ENCODE measurements at places on chromosomes 5 and 9.

DNA sequence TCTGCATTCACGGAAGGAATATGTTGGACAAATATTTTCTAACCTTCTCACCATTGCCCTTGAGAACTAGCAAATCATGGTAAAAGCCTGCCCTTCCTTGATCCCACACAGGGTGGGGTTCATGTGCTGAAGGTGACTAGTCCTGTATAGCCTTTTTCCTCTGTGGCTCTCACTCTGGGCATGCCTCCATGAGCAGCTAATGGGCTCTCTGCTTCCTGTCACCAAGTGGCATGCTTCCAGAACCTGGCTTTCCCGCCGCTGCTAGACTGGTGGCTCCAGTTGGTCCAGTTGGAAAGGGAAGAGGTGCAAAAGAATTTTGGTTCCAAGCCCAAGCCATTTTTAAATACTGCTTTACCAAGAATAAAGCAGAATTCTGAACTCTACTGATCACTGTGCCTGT lies 35.5 kb downstream of the FBXO10 start:
- DNase-seq = no peak

DNA sequence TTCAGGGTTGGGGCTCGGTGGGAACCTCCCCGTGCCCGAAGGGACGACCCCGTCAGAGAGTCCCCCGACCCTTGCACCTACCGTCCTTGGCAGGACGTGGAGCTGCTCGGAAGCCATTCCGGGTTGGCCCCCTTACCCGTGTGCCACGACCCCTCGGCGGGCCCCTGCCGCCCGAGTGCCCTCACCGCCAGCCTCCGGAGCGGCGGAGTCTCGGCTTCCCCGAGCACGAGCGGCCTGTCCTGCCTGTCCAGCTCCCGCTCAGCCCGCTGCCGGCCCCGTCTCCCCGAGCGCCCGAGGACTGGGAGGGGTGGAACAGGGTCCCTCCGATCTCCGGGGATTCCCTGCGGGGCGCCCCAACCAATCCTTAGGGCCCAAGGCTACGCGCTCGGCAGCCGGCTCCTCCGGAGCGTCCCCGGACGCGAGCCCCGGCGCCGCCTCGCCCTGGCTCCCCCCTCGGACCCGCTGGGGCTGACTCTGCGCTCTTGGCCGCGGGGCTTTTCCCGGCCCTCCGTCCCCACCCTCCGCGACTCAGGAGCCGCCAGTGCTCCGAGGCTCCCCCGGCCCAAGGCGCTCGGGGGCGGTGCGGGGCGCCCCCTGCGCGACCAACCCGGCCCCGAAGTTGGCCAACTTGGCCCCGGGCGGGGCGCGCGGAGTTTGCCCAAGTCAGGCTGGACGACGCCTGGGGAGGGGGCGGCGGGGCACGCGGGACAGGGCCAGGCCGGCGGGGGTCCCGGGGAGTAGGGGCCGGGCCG lies 654 bp downstream of the ADAMTS2 start:
- no peak for DNase-seq

- no peak for DNase-seq
These were observed 22.0 kb upstream of the LVRN start for GRCh38 chr5:115940080-115940810.

GRCh38 chr5:134964359-134965270 lies 3.1 kb upstream of the CATSPER3 start:
- no peak for DNase-seq

GRCh38 chr9:108057421-108058134 lies 568.0 kb upstream of the KLF4 start:
- no peak for DNase-seq

- DNase-seq = no peak
These were observed 414.3 kb upstream of the PAPPA start for GRCh38 chr9:115739096-115739875.

- DNase-seq = peak; percentile 5
These were observed 82.0 kb upstream of the ORM1 start for GRCh38 chr9:114240647-114241558.

DNA sequence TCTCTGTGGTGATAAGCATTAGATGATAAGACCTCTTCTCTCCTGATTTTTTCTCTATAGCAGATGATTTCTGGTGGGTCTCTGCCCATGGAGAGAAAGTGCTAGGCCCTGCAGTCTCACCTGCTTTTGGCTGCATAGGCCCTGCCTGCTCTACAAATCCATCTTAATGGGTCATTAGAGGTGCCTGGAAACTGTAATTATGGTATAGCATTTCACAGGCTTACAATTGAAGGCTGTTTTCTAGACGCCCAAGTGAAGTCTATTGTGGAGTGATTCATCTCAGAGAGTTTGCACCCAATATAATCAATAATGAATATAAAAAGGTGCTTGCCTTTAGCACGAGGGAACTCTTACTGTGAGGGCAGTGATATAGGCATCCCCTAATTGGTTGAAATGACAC lies 33.8 kb downstream of the NEUROG1 start:
- DNase-seq = no peak

DNA sequence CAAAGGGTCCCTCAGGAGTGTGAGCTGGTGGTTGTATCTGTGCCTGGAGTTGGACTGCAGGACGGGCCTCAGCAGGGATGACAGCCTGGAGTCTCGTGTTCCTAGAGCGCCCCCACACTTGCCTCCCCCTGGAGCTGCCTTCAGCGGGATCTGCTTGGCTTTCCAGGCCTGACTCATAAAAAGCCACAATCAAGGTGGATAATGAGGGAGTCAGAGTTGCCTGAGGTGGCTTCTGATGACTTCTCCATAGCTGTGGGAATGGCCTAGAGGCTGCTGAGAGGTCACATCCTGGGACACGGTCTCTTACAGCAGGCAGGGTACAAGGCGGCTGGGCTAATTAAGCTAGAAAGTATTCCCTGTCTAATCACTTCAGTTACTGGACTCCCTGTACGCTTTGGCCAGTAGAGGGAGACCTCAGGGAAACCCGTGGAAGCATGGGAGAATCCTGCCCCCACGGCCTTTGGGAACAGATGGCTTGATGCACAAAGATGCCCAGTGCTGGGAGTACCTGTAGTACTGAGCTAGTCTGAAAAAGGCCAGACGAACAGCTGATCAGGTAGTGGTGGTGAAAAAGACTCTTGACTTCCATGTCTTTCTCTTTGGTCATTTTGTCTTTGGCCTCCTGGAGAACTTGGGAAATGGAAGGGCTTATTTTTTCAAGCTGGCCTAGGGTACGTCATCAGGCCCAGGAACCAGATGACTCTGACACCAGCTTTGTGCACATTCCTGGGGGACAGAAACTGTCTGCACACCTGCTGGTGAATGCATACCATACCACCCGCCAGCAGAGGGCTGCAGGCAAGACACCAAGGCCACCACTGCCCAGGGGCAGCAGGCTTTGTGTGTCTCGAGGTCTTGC lies 16.1 kb upstream of the FRRS1L start:
- peak; percentile 59 for DNase-seq

DNA sequence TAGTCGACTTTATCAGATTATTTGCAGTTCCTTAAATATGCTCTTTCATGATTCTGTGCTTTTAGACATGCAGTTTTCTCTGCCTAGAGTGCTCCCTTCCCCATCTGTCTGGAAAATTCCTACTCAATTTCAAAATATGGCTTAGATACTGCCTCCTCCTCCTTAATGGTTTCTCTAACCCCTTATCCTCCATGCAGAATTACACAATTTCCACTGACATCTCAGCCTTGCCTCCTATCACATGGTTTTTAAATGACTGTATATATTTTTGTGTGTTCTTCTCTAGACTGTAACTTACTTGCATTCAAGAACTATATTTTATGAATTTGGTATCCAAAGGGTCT lies 85.2 kb downstream of the SLC44A1 start:
- DNase-seq = no peak

DNA sequence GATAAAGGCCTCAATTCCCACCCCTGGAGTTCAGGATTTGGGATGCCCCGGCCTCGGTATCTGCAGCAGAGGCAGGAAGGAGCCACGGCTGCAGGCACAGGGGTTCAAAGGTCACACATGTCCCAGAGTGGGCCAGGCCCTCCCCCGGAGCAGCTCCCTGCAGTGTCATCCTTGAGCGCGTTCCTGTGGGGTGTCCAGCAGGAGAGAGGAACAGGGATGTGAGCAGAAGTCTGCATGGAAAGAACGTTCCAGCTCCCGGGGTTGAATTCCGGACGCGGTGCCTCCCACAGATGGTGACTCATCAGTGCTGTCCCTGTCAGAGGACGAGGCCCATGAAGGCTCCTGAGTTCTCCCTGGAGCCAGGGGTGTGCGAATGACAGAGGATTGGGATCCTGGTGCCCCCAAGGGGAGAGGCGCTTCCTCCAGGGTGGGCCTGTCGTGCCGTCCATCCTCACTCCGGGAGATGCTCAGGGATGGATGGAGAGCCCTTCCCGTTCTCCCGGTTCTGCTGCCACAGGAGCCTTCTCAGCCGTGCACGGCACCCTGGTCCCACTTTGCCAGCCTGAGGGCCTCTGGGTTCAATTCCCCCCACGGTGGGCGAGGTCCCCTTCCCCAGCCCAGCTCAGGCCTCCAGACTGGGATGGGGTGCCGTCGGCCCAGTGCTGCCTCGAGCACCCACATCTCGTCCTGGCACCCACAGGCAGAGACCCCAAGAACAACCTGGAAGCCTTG lies 3.1 kb downstream of the LCN1 start:
- no peak for DNase-seq

- DNase-seq = no peak
These were observed 5.0 kb upstream of the QRFP start for GRCh38 chr9:130901498-130902203.

GRCh38 chr5:113050721-113051382 lies 74.3 kb downstream of the DCP2 start:
- DNase-seq = no peak

GRCh38 chr9:33230756-33231622 lies 9.0 kb upstream of the SPINK4 start:
- no peak for DNase-seq

DNA sequence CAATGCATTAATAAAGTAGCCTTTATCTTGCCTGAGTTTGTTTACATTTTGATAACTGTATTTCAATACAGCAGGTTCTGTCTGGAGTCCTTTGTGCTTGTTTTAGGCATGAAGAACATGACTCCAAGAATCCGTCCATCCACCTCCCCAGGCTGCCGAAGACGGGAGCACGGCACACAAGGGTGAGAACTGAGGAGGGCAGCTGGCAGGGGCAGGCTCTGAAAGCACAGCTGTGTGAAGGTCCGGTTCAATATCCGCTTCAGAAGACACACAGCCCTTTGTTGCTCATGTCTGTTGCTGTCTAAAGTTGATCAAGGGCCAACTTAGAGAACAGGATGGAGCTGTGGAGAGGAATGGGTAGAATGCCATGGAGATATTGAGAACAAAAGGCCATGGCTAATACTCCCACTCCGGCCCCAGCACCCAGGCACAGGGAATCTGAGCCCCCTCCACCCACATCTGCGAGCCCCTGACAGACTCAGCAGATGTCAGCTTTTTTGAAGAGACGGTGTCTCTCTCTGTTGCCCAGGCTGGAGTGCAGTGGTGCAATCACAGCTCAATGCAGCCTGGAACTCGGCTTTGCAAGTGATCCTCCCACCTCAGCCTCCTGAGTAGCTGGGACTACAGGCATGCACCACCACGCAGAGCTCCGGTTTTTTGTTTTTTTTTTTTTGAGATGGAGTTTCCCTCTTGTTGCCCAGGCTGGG lies 58.5 kb upstream of the GNE start:
- no peak for DNase-seq

DNA sequence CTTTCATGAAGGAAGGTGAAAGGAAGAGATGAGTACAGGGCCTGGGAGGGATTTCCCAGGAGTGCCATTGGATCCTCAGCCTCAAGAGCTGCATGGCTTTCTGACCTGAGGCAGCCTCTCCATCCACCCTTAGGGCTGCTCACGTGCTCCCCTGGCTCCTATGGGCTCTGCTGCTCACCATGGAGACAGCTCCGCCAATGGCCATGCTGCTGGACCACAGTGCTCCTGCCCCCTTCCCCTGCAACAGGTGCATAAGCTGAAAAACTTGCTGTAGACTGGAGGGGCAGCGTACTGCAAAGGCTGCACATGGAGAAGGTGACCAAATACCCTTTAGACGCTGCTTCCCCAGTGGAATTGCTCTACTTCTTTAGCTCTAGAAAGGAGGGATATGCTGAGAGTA lies 112.7 kb upstream of the PANK3 start:
- no peak for DNase-seq

GRCh38 chr9:78121488-78121887 lies 89.9 kb upstream of the GNAQ start:
- DNase-seq = peak; percentile 85

DNA sequence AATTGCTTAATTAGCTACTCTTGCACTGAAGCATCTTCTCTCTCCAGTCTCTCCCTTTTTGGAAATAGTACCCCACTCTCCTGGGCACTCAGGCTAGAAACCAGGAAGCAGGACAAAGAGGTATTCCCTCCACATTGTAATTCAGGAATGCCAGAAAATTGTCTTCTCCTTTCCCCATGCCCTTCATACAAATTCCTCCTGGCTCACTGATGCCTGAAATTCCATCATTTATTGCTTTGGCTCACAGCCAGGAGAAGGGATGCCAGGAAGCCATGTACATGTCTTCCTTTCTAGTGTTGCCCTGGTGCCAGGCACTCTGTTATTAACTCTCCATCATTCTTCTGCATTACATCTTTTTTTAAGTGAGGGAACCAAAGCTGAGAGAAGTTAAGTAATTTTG lies 716.5 kb upstream of the C9orf72 start:
- no peak for DNase-seq

- DNase-seq = peak; percentile 90
These were observed at the start of gene UIMC1 for GRCh38 chr5:177006265-177006972. UIMC1 (minus strand) TSS chr5:177006779; CDS start chr5:176982615, 24,164 bp downstream.

GRCh38 chr9:91117959-91118703 lies 243.6 kb downstream of the AUH start:
- DNase-seq = peak; percentile 1

DNA sequence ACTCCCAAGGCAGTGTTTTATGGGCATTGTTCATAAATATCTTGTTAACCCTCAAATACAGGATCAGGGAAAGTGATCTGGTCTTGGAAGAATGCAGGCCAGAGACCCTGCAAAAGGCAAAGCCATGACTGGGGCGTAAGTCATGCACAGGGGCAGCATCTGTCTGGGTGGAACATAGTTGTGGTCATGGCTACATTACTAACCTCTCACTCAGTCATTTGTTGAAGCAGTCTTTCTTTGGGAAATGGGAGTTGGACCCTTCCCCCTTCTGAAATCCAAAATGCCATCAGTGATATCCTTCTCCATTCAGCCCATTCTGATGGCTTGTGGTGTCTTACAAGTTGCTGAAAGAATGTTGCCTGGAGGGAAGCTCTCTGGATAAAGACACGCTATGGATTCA lies 68.1 kb downstream of the GDNF start:
- no peak for DNase-seq

DNA sequence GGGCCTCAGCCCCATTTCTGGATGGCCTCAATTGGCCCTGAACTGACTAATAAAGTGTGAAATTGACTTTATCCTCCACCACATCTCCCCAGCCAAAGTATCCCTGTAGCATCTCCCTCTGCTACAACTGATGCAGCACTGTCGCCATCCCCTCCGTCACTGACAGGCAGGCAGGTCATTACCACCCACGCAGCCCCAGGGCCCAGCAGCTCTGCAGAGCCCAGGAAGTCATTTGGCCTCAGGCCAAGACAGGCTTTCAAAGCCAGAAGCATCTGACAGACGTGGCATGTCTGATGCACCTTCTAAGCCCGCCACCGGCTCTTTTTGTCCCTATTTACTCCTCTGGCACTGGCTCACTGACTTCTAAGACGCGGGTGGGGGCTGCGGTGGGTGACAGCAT lies 65.3 kb downstream of the ARHGEF37 start:
- no peak for DNase-seq
